Thoracic aorta (tissue), 2 donors: ENCODE measurements at places on chromosomes 11 and 22. TPM values are rescaled to one million over a fixed set of nuclear protein-coding genes. Genes with fewer than 3 reads are reported as not detected.

FJX1 gene
- 5.4 TPM for total RNA-seq

PARVB gene
- total RNA-seq: 17.2 TPM

YPEL4 gene
- total RNA-seq: 1.2 TPM

GPHA2 gene
- total RNA-seq: not detected

DNA sequence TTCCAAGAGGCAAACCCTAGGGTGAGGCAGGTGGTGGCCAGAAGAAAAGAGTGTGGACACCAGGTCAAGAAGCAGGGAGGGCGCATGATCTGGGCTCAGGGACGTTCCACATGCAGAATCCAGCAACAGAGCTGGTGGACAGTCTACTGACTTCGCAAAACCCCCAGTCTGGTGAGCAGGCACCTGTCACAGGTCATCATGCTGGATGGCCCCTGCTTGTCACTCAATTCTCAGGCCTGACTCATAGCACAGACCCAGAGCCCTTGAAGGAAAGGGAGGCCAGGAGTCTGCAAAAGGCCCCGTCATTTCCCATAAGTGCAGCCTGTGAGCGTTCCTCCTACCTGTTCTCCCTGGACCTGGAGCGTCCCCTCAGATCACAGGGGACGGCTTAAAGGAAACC is 18.2 kb downstream of the APOL4 start:
- H3K4me1 ChIP-seq: no peaks in the 10 kb centered on the region
- no peak overlapping the region for H3K4me3 ChIP-seq
- DNase-seq: no peak
- no peaks in the 10 kb centered on the region for H3K36me3 ChIP-seq

DNA sequence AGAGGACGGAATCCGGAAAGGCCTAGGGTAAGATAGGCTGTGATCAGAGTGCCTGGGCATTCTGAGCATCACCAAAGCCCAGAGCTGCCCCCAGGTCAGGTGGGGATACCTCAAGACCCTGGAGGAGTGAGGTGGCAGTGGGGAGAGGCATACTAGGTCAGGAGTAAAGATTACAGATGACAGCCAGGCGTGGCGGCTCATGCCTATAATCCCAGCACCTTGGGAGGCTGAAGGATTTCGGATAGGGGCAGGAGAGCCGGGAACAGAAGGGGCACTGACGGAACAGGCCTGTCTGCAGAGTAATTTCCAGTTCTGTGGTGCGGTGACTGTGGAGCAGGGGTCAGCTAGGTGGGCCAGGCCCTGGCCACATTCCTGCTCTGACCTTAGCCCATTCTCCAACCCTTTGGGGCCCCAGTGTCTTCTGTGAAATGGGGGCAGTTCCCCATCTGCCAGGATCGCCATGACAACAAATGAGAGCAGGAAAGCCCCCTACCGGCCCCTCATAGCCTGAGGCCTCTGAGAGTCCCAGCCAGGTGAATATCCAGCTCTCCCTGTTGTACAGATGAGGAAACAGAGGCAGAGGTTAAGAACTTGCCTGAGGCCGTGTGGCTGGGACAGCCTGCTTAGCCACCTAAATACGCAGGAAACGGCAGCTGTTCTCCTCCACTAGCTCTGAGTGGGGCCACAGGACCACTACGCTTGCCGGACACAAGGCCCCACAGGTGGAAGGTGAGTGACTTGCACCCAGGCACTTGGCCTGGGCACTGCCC is 9.2 kb downstream of the BAD start:
- no peak for DNase-seq
- H3K36me3 ChIP-seq: peaks cover 25% of the 10 kb centered on the region
- H3K4me1 ChIP-seq: no peaks in the 10 kb centered on the region
